Islet precursor cell (in vitro differentiated cells): ENCODE measurements at places on chromosomes 6 and 20.

- peak; percentile 4 for DNase-seq
Observed at GRCh38 chr6:42339991-42340401, 111.7 kb downstream of the TRERF1 start.

- DNase-seq, result no peak
Observed at GRCh38 chr6:111846492-111847409, 26.5 kb downstream of the FYN start.

DNA sequence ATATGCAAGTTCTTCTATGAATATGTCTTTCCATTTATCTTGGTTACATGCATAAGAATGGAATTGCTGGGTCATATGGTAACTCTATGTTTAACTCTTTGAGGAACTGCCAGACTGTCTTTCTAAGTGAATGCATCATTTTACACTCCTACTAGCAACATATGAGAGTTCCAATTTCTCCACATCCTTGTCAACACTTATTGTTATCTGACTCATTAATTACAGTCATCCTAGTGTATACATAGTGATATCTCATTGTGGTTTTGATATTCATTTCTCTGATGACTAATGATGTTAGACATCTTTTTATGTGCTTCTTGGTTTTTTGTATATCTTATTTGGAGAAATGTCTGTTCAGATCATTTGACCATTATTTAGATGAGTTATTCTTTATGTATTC lies 96.7 kb upstream of the LAMP5 start:
- no peak for DNase-seq

DNA sequence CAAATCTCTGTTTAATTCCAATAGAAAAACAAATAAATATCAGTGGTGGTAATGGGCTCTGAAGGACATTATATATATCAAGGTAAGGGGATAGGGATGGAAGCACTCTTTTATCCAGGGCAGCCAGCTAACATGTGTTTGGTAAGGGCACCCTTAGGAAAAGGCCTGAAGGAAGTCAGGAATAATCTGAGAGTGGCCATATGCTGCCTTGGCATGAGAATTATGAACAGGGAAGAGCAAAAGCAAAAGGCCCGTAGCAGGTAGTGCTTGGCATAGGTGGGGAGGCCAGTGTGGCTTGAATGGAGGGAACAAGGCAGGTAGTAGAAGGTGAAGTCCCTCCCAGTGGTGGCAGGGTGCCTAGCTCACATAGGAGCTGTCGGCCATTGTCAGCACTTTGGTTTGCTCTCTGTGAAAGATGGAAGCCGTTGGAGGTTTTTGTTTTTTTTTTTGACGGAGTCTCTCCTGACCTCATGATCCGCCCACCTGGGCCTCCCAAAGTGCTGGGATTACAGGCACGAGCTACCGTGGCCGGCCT lies 39.6 kb upstream of the CSE1L start:
- DNase-seq, result no peak

GRCh38 chr20:44195605-44196004 lies 8.6 kb upstream of the JPH2 start:
- no peak for DNase-seq

- no peak for DNase-seq
Observed at GRCh38 chr20:36285746-36286447, 20.2 kb upstream of the DLGAP4 start.

- no peak for DNase-seq
Observed at GRCh38 chr6:148999929-149000468, 253.2 kb downstream of the UST start.

DNA sequence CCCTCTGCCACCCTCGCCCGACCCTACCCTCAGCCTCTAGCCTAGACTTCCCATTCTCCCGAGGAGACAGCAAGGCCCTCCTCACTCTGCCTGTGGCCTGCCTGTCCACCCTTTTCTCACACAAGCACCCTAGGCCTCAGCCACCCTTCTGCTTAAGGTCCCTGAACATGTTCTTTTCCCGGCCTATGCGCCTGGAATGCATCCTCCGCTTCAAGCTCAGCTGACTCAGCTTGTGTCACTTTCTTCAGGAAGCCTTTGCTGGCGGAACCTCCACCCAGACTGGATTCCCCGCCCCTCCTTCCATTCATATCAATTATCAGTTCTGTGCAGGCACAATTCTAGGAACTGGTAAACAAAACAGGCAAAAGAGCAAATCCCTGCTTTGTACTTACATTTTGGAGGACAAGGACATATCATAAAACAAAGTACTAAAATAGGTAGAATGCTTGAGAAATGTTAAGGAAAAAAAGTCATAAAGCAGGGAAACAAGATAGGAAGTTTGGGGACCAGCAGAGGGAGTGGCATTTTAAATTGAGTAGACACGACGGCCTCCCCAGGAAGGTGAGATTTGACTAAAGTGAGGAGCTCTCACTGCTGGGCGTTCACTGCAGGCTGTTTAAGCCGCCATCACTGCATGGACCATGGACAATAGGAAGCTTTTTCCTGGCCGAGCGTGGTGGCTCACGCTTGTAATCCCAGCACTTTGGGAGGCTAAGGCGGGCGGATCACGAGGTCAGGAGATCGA lies 17.9 kb upstream of the SNHG17 start:
- DNase-seq, result peak; percentile 70

- no peak for DNase-seq
Observed at GRCh38 chr20:47054506-47054905, 159.9 kb downstream of the EYA2 start.

DNA sequence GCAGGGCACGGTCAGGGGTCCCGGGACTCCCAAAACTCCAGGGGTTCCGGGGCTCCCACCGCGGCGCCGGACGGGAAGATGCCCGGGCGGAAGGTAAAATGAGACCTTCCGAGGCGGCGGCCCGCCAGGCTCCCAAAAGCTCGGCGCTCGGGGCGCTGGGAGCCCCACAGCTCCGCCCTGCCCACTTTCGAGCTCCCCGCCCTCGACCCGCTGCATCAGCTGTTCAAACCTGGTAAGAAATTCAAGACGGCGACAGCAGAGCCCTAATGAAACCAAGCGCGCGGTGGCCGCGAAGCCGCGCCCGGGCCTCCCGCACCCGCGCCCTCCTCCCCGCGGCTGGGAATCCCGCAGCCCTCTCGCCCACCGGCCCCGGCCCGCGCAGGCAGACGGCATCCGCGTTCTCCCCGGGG lies 369 bp downstream of the SLC4A11 start:
- no peak for DNase-seq

- DNase-seq, result no peak
Observed at GRCh38 chr20:25576783-25577530, 8.4 kb downstream of the NINL start.

GRCh38 chr20:378961-379336 lies 1.6 kb upstream of the TRIB3 start:
- no peak for DNase-seq

DNA sequence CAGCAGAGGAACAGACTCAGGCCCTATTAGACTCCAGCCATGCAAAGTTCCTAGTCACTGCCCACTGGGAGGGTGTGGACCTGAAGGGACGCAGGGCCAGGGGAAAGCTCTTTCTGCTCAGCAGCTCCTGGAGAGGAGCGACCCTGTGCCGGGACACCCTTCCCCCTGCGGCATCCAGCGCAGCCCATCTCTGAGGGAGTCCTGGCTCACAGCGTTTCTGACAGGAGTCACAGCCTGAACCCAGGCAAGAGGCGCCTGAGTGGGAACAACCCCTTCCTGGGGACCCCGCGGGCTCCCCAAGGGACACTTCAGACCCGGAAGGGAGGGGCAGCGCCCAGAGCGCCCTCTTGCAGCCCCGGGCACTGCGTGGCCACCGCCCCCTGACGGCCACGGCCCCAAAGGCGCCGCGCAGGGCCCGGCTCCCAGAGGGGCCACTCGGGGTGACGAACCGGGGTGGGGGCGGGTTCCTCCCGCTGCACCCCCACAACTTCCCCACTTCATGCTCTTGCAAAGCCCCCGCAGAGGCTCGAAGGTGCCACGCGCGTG lies 862 bp downstream of the UCKL1 start:
- DNase-seq, result no peak

DNA sequence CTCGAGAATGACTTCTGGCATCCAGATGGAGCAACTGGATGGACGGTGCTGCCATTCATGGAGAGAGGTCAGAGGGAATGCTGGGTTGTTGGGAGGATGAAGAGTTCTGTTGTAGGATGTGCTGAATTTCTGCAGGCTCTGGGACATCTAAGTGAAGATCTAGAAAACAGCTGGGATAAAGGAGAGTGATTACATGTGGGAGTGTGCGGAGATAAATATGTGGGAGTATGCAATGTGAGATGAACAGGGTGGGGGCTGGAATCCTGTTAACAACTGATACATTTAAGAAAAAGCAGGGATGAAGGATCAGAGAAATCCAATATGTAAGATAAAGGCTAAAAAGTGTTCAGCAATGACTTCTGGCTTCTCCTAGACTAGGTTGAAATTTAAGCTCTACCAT lies 43.1 kb downstream of the FAXC start:
- DNase-seq, result no peak
